ENCODE measurements at places on chromosomes 5 and 9.

- DNase-seq, result no peak
Measured at GRCh38 chr5:89546657-89547056, 663.7 kb upstream of the MEF2C start.

DNA sequence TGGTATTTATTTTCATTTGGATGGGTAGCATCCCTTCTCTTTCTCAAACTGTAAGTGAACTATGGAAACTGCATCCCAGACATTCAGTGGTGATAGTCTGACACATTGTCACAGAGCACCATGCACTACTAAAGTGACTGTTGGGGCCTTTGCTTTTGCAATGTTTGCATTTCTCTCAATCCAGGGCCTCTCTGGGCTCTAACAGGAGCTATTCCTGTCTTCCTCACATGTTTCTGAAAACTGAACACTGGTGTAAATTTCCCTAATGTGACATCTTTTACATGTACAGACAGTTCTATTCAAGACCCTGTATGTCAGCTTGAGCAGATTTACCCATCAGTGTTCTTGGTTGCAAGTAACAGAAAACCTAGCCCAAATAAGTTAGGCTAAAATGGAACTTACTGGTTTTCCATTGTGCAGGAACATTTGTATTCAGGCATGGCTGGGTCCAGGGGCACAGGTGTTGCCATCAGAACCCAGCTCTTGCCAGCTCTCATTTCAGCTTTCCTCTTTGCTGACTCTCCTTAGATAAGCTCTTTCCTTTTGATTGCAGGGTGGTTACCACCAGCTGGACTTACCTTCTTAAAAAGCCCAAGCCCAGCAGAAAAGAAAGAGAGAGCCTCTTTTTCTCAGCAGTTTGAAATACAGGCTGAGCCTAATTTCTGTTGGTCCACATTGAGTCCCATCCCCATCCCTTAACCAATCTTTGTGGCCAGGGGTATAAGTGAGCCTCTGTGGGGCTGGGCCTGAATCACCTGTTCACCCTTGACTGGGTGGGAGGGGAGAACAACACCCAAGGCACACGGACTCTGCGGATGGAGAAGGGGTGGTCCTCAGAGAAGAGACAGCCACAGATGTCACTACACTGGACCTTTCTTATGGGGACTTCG is 234.3 kb downstream of the NR3C1 start:
- no peak for DNase-seq

DNA sequence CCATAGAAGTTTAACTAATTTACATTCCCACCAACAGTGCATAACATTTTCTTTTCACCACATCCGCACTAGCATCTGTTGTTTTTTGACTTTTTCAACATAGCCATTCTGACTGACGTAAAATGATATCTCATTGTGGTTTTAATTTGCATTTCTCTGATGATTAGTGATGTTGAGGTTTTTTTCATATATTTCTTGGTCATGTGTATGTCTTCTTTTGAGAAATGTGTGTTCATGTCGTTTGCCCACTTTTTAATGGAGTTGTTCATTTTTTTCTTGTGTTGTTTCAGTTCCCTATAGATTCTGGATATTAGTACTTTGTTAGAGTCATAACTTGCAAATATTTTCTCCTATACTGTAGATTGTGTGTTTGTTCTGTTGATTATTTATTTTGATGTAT is 163.4 kb downstream of the FER start:
- DNase-seq, result no peak

DNA sequence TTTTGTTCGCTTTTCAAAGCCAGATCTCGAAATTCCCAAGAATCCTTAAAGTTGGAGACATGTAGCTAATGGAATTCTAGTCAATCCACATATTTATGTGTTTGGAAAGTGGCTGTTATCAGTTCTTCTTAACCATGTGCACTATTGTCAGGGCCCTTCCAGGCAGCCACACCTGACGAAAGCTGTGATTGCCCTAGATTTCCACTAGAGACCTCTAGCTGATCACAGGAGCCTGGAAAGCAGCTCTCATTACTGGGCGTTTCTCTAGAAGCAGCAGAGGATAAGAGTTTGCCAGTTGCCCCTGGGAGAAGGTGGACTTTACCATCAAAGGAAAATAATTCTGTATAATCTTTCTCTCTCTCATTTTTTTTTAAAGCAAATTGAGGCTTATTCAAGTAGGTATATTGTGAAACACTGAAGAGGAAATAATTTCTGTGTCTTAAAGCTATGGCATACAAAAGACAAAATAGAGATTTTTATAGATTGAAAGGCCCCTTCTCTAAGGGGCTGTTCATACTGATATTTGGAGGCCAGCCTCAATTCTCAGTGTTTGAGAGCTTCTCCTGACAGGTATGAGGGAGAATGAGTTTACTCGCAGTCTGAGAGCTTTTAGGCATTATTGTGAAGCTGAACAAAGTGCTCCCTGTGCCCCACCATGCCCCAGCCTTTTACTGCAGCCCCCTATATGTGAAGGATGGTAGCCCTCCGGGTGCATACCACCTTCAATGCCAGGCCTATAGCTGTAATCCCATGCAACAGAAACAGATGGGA is 405.4 kb upstream of the ACTBL2 start:
- DNase-seq, result no peak

- no peak for DNase-seq
Measured at GRCh38 chr9:87229108-87229507, 268.6 kb upstream of the DAPK1 start.

GRCh38 chr9:131980267-131981016 is 99.2 kb downstream of the MED27 start:
- DNase-seq, result no peak

- DNase-seq, result no peak
Measured at GRCh38 chr5:151182524-151182900, 24.9 kb upstream of the ANXA6 start.

- no peak for DNase-seq
Measured at GRCh38 chr9:22512495-22512894, 65.9 kb downstream of the DMRTA1 start.

DNA sequence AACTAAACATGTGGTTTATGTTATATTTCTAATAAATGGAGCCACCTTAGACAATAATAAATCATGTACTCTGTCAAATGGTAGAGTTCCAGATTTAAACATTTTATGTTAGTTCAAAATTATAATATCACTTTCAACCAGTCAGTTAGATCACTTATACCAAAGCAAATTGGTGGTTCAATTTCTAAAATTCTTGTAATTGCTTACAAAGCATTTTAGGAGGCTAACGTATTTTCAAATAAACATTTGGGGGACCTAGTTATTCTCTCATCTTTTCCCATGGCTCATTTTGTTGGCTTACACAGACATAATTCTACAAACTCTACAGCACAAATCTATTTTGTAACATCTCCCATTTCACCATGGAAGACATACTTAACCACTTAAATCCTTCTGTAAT is 39.9 kb downstream of the EDIL3 start:
- DNase-seq, result no peak

GRCh38 chr9:76575761-76576160 is 116.8 kb downstream of the GCNT1 start:
- no peak for DNase-seq

- DNase-seq, result no peak
Measured at GRCh38 chr5:3142261-3143027, 391.0 kb upstream of the IRX2 start.

DNA sequence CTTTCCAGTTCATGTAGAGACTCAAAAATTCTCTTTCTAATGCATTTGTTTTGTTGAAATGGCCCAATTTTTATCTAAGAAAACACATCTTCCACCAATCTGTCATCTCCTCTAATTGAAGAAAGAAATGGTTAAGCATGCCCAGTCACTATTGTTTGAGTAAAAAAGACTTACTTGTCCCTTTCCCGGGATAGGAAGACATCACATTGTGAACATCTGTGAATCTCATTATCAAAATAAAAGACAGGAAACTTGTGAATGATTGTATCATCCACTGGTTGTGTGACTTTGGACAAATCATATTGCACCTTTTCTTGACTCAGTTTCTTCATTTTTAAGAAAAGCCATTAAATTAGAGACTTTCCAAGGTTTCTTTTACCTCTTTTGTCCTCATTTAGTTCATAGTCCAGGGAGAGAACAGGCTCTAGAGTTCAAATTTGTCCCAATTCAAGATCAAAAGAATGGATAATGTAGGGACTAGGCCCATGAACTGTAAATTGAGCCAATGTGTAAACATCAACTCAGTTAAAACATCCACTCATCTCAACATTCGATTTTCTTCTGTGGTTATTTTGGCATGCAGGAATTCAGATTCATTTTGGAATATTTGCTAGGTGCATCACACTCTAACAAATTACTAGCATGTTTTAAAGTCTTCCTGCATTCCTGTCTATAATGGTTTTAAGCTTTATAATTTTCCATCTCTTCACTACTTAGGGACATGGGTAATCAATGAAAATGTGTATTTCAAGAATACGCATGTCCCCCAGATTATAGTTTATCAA is 838.0 kb upstream of the WWC1 start:
- no peak for DNase-seq

GRCh38 chr9:84278130-84278529 is 62.4 kb downstream of the SLC28A3 start:
- DNase-seq, result no peak

GRCh38 chr5:177410575-177410974 is 1.2 kb upstream of the F12 start:
- no peak for DNase-seq

DNA sequence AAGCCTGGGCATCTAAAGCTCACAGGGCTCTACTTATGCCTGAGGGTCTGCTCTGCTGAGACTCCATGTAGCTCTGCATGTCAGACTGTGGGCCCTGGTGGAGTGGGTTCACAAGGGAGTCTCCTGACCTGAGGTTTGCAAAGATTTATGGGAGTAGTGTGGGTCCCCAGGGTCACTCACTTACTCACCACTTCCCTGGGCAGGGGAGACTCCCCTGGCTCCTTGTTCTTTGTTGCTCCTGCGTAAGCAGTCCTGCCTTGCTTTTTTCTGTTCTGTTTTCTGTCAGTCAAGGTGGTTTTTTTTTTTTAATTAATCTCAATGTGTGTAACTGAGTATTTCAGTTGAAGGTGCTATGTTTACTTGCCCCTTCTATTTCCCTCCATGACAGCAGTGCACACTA is 256.6 kb downstream of the TMEM38B start:
- no peak for DNase-seq

All from activated CD8-positive, alpha-beta memory T cell treated with anti-CD3 and anti-CD28 coated beads for 4 hours (primary cell).